ENCODE measurements at places on chromosomes 4 and X.

DNA sequence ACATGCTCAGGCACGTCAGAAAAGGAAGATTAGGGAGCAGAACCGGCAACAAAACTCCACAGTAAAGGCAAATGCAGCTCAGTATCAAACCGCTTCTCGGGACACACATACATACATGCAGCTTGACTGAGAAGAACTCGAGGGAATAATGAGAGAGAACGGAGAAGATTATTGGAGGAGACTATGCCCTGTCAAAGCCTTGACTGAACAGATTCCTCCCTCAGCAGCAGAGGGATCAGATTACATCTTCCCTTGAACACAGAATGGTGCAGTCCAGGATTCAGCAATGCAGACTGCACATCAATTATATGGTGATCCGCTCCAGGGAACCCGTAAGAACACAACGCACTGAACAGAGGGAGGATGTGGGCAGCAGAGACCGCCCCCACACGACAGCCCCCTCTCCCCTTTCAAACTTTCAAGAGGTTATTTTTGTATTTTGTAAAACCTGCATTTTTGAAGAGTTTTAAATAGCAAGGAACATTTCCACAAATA is 183.2 kb downstream of the FBXW7 start:
- DNase-seq, result peak; percentile 88

DNA sequence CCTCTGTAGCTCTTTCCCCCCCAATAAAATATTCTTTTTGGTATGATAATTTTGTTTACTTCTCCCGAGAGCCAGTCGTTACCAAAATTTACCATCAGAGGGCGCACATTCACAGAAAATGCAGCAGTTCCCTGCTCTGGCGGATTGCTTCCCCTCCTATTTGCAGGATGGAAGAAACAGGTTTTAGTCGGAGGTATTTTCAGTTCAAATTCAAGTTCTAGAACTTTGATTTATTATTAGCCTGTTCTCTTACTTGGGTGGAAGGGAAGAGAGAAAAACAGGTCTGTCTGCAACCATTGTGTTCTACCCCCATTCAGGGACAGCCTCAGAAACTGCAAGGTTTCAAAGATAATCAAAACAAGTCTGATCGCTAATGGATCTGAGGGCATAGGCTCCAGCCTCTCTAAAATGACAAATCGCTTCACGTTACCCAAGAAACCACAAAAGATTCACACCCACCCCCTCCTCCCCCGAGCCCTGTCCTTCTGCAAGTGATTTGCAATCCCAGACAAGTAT is 263.8 kb upstream of the RPS6KA3 start:
- peak; percentile 90 for DNase-seq

- no peak for DNase-seq
These were observed 594.3 kb upstream of the ADGRL3 start for GRCh38 chr4:60605646-60606354.

GRCh38 chrX:53224860-53225797 is at the start of gene KDM5C:
TSS of gene KDM5C (minus strand) at chrX:53225207. CDS start at chrX:53224889, 318 bp downstream.
- DNase-seq, result peak; percentile 96

DNA sequence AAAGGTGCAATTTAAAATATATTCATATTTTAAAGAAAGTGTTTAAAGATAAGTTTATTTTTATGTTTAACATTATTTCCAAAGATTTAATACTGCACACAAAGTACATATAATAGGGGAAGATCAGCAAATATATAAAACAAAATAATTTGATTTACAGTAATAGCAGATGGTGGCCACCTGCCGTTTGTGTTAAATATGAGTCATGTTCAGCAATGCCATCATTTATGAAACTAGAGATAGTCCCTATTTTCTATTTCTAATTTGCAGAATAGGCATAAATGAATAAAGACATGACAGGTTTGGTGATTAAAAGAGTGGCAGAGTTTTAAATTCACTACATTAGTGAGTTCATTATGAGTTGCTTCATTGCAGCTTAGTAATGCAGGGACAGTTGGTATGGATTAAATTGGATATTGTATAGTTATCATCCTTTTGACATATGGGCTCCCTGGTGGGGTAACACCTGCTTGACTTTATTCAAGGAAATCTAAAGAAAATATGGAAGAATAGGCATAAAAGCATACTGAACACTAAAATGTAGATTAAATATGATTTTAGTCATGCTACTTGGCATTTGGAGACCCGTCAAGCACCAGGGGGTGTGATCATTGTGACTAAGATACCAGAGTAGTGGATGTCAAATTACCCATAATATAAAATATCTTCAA is 78.8 kb upstream of the BANK1 start:
- DNase-seq, result no peak

DNA sequence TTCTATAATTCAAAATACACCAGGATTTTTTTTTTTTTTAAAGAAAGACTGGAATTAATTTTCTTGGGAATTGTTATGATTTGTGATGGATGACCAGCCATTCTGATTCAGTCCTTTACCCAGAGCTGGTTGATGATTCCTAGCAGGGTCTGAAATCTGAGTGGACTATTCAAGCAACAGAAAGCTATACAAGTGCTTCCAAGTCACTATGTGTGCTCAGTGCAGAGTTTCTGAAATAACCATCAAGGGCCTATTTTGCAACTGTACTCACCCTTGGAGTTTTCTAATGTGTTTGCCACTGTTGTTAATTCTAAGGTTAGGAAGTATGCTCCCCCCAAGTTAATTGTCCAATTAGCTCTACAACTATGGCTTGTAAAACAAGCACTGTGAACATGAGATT is 137.7 kb upstream of the RAPGEF2 start:
- no peak for DNase-seq

DNA sequence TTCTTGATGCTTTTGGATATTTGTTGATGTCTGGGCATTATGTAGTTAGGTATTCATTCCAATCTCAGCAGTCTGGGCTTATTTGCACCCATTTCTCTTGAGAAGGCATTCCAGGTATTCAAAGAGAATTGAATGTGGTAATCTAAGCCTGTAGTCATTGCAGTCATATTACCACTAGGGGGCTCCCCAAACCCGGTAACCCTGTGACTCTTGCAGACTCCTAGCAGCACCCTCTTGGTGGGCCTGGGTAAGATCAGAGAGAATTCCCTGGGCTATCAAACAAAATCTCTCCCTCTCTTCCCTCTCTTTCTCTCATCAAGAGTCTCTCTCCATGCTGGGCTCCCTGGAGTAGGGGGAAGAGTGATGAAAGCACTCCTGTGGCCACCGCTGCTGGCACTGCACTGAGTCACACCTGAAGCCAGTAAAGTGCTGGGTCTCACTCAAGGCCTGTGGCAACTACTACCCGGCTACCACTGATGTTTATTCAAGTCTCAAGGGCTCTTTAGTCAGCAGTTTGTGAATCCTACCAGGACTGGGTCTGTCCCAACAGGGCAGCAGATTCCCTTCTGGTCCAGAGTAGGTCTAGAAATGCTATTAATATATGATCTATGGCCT is 187.7 kb upstream of the NUDT10 start:
- DNase-seq, result peak; percentile 16

DNA sequence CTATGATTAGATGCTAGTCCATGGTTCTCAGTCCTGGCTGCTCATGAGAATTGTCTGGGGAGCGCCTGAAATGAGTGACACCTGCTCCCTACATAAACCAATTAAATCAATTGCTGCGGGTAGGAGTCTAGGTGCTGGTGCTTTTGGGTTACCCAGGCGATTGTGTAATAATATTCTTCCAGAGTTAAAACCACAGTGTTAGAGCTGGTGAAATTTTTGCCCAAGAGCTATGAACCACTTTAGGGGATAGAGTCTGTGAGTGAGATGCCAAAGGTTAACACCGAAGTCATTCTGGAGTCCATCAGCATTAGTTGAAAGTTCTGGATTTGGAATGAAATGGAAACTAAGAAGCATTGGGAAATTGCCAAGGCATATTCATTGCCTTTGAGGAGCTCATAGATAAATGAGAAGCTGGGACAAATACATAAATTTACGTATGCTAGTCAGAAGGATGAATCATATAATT is 15.3 kb downstream of the PDK3 start:
- no peak for DNase-seq

DNA sequence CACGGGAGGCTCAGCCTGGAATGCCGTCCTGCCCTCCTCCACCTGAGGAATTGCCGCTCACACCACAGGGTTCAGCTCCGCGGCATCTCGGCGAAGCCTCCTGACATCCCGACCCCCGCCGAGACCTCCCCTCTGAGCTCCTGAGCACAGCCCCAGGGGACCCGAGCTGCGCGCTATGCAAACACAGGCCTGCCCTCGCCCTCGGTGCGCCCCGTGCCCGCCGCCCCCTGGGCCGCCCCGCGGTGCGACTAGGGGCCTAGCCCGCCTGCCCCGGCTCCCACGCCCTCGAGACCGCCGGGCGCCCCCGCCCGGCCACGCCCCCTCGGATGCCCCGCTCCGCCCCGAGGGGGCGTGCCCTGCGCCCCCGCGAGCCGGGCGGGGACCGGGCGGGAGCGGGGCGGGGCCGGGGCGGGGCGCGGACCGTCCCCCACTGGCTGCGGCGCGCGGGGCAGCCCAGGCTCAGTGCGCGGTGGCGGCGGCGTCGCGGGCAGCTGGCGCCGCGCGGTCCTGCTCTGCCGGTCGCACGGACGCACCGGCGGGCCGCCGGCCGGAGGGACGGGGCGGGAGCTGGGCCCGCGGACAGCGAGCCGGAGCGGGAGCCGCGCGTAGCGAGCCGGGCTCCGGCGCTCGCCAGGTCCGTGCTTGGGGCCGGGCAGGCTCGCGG is at the start of gene FGFR3:
TSS of gene FGFR3 (plus strand) at position 462 of the 664 bp plus-strand sequence. CDS start 642 bp downstream, outside the sequence.
- DNase-seq, result no peak

DNA sequence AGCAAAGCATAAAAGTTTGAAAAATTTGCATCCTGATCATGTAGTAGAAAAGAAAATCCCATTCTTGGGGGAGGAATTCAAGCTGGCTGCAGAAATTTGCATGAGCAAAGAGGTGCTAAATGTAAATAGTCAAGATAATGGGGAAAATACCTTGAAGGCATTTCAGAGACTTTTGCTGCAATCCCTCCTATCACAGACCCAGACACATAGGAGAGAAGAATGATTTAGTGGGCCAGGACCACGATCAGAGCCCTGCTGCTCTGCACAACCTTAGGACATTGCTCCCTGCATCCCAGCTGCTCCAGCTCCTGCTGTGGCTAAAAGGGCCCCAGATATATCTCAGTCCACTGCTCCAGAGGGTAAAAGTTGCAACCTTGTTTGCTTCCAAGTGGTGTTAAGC is 1439.7 kb upstream of the AGA start:
- DNase-seq, result no peak

GRCh38 chr4:4578981-4579380 is 37.1 kb upstream of the STX18 start:
- DNase-seq, result no peak

GRCh38 chrX:78074088-78074487 is 30.0 kb upstream of the PGK1 start:
- no peak for DNase-seq

DNA sequence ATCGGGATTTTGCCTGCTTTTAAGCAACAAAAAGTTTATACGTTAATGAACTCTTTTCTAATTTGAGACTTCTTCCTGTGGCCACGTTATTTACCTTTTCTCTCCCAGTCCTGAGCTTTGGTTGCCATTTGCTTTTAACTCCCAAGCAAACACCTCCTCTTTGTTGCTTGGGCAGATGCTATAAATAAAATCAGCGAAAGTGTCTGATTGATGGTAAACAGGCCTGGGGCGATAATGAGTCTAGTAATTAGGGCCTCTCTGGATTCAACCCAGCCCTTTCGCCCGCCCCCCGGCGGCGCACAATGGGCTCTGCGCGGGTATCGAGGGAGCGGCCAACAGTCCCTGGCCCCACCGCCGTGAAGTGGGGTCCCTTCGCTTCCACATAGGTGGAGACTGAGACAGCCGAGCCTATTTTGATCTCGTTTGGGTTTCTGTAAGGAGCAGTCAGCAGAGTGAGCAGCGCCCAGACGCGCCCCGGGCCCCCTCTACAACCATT is 790 bp downstream of the CLGN start:
- DNase-seq, result peak; percentile 33

- no peak for DNase-seq
These were observed 94.1 kb upstream of the GPR34 start for GRCh38 chrX:41594634-41595033.

- no peak for DNase-seq
These were observed 64.4 kb downstream of the ASMT start for GRCh38 chrX:1679238-1679637.
